Brain pericyte (primary cell): ENCODE measurements at places on chromosomes 2 and 18.

GRCh38 chr2:96430394-96430988 is 74.7 kb downstream of the NEURL3 start:
- no peak for DNase-seq

- no peak for DNase-seq
Measured at GRCh38 chr2:153394686-153395085, 83.9 kb downstream of the RPRM start.

DNA sequence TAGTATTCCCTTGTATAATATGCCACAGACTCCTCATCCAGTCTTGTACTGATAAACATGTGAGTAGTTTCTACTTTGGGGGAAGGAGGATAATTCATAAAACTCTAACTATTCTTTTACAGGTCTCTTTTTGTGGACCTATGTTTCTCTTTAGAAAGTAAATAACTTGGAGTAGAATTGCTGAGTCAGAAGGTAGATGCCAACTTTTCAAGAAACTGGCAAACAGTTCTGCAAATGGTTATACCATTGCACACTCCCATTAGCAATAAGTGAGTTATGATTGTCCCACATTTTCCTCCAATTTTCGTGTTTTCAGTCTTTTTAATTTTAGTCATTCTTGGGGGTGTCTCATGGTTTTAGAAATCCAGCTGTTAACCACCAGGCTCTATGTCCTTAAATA is 477.2 kb upstream of the LRRTM4 start:
- no peak for DNase-seq

- DNase-seq: no peak
Measured at GRCh38 chr2:171318463-171318934, 115.3 kb downstream of the METTL8 start.

- DNase-seq: no peak
Measured at GRCh38 chr18:75141166-75141565, 67.8 kb downstream of the PTGR3 start.

GRCh38 chr2:148721991-148722777 is 77.6 kb downstream of the EPC2 start:
- DNase-seq: no peak

- DNase-seq: no peak
Measured at GRCh38 chr2:70133491-70134322, 46.4 kb downstream of the PCBP1 start.

DNA sequence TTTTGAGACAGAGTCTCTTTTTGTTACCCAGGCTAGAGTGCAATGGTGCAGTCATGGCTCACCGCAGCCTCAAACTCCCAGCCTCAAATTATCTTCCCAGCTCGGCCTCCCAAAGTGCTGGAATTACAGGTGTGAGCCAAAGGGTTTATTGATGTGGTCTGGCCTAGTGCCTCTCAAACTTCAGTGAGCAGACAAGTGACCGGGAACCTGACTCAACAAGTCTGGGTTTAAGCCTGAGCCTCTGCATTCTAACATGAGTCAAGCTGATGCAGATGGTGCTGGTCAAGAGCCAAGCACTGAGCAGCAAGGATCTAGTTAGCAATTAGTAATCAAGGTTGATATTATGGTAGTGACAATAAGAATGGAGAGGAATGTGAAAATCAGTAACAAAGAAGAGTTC is 21.3 kb downstream of the CDK15 start:
- no peak for DNase-seq

- DNase-seq: no peak
Measured at GRCh38 chr2:7411691-7412090, 494.5 kb downstream of the RNF144A start.

DNA sequence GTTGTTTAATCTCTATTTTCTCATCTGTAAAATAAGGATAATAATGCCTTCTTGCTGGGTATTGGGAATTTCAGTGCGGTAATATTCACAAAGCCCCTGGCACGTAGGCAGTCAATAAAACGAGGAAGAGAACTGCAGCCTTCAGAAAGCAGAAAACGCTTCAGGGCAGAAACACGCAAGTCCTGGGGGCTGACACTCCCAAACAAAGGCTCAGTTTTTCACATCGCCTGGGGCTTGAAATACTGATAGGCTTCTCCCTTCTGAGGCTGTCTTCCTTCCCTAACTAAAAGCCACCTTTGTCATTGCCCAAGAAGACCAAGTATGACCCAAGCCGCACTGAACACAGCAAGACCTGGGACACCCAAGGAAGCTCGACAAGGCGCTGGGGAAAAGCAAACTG is 32.4 kb downstream of the TMEM177 start:
- no peak for DNase-seq

DNA sequence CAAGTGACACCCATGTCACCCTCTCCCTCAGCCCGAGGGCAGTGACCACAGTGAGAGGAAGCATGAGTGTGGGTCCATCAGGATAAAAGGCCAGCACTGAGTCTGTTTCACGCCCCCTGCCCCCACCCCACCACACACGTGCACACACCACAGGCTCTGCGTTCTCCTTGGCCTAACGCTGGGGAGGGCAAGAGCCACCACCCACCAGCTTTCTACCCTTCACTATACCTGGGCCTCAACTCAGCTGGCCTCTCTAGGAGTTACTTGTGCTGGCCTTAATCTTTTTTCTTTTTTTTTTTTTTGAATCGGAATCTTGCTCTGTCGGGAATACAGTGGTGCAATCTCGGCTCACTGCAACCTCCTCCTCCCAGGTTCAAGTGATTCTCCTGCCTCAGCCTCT is 140.5 kb downstream of the ZFP36L2 start:
- no peak for DNase-seq

- no peak for DNase-seq
Measured at GRCh38 chr2:120258196-120258595, 5.5 kb downstream of the RALB start.

DNA sequence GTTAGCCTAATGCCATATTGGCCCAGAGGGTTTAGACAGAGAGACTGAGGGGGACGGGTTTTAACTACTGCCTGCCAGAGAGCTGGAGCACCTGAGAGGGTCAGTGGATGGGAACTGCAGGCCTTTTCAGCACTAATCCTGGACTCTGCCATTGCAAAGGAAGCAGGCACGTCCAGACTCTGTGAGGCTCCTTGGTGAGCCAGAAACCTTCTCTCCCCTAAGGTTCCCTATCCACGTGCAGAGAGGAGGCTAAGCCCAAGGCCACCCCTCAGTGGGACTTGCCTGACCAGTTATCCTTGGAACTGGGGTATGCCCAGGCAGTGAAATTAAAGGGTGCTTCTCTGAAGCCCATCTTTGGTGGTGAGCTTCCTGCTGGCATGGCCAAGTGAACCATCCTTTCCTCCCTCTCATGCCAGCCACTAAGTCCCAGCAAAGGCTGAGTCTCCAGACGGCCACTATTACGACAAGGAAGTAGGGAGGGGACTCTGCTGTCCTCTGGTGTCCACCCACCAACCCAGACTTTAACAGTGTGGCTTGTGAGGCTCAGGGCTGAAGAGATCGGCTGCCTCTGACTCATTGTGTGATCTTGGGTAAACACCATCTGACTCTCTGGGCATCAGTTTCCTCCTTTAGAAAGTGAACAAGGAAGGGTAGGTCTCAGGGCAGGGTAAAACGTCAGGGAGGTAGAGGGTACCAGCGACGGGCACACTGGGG is 3.9 kb upstream of the MLPH start:
- no peak for DNase-seq

DNA sequence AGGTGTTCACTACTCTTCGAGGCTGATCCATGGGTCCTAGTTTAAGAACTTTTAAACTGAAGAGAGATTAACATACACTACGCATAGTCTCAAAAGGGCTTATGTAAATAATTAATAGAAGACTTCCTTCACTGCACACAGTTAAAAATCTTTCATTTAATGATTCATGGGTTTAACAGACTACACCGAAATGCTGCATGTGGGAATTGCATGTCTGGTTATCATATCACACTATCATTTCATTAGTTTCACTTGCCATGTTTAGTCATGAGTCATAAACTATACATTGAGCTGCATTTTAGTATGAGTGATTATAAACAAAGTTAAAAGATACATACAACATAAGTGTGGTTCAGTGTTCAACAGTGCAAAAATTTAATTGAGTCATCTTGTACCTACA is 31.2 kb downstream of the GLS start:
- no peak for DNase-seq
